CD4-positive, alpha-beta T cell treated with Interleukin-12 subunit alpha and Interleukin-12 subunit beta, for 1 hour (primary cell): ENCODE measurements at places on chromosomes 7 and 10.

DNA sequence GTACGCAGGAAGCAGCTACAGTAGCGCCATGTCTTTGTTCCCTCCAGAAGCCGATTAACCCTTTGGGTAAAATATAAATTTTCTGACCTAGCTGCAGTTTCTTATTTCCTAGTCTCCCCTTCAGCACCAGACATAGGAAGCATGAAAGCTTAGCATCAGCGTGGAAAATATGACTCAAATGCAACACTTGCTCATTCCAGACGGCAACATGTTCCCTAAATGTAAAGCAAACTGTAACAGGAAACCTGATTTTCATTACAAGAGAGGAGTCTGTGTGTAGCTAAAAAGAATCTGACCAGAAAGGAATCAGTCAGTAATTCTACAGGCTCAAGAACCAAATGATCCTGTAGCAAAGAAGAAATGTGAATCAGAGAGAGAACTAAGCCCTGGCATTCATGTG, 219.2 kb downstream of the C7orf25 start:
- no peak for DNase-seq

- DNase-seq: no peak
Observed at GRCh38 chr7:1725199-1725690, 55.2 kb downstream of the ELFN1 start.

- DNase-seq: peak; percentile 87
Observed at GRCh38 chr7:129825209-129825970, 127.4 kb downstream of the UBE2H start.

GRCh38 chr7:2825559-2826227, 18.4 kb downstream of the GNA12 start:
- DNase-seq: no peak

- DNase-seq: no peak
Observed at GRCh38 chr10:103626178-103626577, 132.7 kb downstream of the NEURL1 start.

DNA sequence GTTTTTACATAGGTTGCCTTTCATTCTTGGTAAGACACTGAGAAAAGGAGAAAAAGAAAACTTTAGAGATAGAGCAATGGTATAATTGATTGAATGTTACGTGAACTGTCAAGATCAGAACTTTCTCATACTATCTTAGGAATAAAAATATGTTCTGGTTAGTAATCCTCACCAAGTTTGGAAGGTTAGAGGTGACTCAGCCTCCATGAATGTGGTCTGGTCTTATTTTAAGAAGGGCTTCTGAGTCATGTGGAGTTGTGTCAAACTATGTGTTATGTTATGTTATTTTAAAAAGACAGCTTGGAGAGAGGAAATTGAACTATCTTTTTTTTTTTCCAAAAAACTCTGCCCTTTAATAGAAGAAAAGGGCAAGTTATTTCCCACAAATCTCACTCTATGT, 458.6 kb upstream of the KLF6 start:
- no peak for DNase-seq

GRCh38 chr10:88892222-88892967, 12.3 kb downstream of the STAMBPL1 start:
- DNase-seq: no peak

GRCh38 chr10:53836638-53837037, 964.4 kb downstream of the PCDH15 start:
- no peak for DNase-seq

DNA sequence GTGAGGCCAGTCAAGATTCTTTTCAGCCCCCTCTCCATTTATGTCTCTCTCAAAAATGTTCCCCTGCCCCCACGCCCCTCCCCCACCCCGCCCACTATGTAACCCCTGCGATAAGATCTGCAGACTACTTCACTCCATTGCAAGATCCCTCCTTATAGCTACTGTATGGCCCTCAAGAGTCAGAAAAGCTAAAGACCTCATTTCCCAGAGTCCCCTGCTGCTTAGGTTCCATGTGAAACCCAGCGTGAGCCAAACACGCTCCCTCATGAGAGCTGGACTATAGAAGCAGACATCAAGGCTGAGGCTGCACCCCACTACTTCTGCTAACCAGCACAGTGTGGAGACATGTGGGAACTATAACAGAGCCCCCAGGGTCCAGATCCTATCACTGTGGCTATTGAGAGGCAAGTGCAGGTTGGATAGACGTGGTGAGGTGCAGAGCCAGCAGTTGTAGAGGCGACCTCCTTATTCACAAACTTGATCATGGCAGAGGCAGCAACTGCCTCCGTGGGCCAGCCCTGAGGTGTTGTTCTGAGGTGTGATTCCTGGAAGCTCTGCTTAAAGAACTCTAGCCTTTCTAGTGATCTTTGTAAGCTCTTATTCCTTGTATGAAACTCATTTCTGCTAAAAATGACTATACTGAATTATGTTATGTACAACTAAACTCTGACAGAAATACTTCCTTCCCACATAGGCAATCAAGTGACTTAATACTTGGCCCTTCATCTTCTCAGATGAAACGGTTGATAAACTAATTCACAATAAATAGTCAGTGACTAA, 117.0 kb upstream of the ARID5B start:
- no peak for DNase-seq

DNA sequence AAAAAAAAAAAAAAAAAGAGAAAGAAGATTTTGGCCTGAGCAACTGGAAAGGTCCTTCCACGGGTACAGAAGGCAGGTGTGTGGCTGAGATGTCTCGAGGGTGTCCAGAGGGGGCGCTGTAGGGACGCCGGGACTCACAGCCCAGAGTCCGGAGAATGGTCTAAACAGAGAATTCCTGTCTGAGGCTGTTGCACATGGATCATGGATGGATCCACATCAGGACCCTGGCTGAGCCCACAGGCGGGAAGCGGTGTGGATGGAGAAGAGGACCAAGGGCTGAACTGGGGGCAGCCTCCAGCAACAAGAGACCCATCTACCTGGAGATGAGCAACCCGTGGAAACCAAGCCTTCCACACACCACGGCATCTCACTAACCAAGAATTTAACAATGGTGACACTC, 55.0 kb downstream of the PKD1L1 start:
- no peak for DNase-seq

- no peak for DNase-seq
Observed at GRCh38 chr10:1266033-1266802, 210.0 kb downstream of the WDR37 start.

DNA sequence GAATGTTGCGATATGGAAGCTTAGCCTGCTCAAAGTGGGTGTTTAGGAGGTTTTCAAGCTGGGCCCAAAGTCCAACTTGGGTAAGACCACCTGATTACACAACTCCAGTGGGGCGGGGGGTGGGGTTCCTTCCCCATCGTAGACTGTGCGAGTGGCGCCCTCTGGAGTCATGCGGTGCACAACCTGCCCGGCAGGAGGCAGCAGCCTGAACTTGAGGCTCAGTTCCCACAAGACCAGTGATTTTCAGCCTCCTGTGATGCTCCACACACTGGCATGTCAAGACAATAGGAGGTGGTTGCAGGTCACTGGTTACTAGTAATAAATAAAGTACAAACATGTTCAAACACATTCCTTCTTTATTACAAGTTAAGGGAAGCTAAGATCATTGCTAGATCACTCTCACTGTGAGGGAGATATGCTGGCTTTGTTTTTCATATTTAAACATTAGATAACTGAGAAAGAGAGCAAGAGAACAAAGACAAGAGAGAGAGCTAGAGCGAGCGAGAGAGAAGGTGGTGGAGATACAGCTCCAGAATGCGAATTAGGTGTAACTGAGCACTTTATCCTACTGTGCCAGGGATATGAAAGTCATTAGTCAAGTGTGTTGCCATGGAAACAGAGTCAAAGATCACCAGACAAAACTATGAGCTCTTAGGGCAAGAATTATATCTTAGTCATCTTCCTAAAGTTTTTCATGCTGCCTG, 97.4 kb upstream of the BMPER start:
- no peak for DNase-seq

DNA sequence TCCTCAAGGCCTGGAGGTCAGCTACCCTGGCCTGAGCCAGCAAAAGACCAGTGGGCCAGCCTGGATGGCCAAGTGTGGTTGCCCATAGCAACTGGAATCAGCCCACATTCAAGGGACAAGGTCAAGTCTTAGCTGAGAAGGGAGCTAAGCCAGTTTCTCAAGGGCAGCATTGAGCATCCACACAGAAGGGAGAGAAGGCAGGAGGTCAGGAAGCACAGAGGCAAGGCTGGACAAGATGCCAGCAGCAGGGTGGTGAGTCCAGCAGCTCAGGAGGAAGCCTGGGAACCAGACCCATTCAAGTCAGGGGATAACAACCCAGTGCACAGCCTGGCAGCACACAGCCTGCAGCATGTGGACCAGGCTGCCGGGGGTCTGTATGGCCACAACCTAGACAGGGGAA, 54.0 kb upstream of the ZMIZ1 start:
- no peak for DNase-seq

- no peak for DNase-seq
Observed at GRCh38 chr7:137609500-137609899, 237.3 kb downstream of the DGKI start.

- DNase-seq: no peak
Observed at GRCh38 chr7:74483402-74484336, 30.0 kb downstream of the GTF2IRD1 start.

GRCh38 chr10:58570979-58571378, 58.3 kb downstream of the BICC1 start:
- no peak for DNase-seq

DNA sequence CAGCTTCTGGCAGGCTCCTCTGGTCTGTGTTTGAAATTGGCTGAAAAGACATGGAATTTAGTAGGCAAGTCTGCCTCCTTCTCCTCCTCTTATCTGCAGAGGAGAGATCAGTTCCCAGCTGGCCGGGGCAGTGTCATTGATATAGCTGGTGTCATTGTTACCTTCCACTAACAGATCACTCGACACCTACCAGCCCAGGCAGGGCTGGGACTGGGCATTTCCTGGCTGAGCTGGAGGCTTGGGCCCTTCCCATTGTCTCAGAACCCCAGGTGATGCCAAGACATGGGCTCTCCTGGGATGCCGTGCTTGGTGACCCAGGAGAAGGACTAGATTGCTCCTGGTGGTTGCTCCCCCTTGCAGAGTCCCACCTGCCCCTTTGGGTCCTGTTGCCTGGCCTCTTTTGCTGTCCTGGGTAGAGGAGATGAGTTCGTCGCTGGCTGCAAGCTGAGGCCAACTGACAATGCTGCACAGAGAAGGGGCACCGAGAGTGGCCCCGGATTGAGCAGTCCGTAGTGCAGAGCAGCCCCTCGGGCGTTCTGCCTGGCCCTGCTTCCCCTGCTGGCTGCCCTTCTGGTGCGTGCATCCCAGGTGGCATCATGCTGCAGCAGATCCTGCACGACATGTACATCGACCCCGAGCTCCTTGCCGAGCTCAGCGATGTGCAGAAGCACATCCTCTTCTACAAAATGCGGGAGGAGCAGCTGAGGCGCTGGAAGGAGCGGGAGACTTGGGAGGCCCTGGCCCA, at the start of gene SH2D4B:
Gene SH2D4B (plus strand): TSS at position 167 of the 745 bp plus-strand sequence. CDS start 430 bp downstream, at position 597.
- DNase-seq: no peak

DNA sequence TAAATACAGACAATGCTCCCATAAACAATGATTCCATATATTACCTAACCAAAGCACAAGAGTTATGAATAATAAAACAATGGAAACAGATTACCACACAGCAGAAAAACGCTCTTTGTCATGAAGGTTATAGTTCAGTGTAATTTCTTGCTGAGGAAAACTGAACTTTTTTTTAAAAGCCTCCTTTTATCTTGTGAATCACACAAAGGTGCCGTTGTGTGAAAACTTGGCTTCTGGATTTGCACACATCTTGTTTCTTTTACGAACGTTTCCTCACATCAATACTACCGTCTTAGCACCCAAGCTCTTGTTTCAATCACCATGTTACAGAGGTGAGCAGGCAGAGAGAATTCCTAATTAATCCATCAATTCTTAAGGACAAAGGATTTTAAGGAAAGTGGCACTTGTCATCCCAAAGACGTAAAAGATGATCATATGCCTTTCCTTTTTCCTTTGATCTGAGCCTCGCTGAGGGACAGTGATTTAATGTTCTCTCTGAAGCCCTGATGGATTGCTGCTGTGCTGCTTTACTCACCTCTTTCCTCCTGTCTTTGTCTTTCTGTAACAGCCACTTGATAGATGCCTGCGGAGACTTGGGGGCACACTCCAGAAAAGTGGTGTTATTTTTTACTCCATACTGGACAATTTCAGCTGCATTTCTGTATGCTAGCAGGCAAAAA, 110.1 kb downstream of the CD36 start:
- DNase-seq: no peak

GRCh38 chr7:74294191-74294998, 5.2 kb downstream of the CLIP2 start:
- no peak for DNase-seq

GRCh38 chr7:121219026-121219425, 109.8 kb upstream of the WNT16 start:
- DNase-seq: no peak

DNA sequence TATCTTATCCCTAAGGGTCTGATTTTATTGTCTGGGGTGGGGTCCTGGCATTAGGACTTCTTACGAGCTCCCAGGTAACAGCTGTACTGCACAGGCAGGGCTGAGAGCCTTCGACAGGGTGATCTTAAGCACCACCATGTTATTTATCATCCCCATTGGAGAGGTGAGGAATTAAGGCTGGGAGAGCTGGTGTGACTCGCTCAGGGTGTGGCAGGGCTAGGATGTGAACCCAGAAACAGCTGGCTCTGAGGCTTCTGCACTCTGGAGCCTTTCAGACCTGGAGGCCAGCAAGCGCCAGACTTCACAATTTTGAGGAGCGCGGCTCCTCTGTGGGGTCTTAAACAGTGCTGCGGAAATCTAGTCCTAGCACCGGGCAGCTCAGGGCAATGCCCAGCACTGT, 27.4 kb upstream of the NDST2 start:
- DNase-seq: no peak

- DNase-seq: no peak
Observed at GRCh38 chr10:44832595-44833390, 78.3 kb upstream of the TMEM72 start.

- DNase-seq: no peak
Observed at GRCh38 chr7:28802450-28802849, 155.7 kb downstream of the TRIL start.

GRCh38 chr10:98235846-98236245, 32.1 kb downstream of the LOXL4 start:
- DNase-seq: no peak

DNA sequence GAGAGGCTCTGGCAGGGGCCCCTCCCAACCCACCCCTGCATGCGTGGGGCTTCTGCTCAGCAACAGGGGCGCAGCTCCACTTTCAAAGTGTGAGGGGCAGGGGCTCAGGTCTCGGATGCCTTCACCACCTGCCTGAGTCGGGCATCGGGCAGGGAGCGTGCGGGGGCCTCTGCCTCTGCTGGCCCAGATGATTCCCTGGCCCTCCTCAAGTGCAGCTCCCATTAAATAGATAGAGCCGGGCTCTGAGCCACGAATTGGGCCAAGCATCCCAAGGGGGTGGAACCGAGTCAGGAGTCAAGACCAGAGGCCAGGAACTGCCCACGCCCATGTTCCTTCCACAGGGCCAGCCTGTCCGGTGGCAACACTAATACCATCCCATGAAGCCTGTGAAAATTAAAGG, 108.9 kb upstream of the FAM20C start:
- no peak for DNase-seq

GRCh38 chr7:25194036-25194435, 34.2 kb downstream of the NPVF start:
- no peak for DNase-seq

DNA sequence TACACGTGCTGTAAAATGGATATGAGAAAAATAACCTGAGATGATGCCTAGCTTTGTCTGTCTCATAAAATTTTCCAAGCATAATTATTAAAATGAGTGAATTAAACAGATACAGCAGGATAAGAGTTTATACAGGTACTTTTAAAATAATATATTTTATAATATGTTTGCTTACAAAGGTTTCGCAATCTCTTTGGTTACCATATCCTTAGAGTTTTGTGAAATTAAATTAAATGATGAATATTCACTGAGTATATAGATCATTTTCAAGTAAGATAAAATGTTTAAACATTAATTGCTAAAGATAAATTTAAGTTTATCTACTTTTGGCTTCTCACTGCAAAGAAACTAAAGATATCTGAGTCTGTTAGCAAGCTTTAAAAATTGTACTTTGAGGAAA, 11.4 kb downstream of the SHTN1 start:
- no peak for DNase-seq
